ENCODE measurements at places on chromosomes 12 and 14.
A peak's percentile ranks its signal among the peaks of the same experiment; 100 is the strongest.

DNA sequence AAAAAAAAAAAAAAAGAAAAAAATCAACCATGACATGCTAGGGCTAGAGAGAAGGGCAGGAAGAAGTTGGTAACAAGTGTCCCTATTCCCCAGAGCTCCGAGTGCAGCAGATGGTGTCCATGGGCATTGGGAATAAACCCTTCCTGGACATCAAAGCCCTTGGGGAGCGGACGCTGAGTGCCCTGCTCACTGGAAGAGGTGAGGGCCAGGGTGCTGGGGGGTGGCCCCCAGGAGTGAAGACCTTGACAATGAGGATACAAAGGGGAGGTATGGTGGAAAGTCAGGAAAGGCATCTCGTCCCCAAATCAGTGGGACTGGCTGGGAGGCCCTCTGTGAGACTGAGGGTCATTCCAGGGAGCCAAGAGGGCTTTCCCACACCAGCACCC, 11.6 kb downstream of the ZNF219 start:
- DNase-seq = no peak

GRCh38 chr14:59376686-59377085, 88.5 kb downstream of the GPR135 start:
- no peak for DNase-seq

DNA sequence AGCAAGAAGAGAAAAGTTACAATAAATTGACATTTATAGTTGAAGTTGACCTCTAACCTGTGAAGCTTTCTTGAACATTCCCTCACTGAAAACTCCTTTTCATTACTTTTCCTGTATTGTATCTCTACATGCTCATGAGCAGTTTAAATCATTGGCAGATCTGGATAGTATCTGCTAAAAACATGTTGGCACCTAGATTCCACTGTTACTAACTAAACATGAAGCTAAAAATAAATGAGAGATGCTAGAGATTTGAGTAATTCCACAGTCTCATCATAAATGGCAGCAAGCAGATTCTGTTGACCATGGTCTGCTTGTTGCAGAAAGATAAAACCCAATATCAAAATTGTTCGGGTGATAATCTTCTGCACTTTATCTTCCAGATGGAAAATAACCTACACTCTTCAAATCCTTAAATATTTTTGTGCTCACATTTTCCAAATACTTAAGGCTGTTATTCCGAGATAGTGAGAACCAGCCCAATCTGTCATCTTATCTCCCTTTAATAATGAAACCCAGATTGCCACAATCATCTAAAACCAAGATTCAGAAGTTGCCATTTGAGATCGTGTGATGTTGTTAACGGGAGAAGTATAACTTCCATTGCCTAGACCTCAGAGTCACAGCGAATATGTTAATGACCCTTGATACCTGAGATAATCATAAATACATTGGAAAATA, 171.0 kb upstream of the DAAM1 start:
- DNase-seq = no peak

DNA sequence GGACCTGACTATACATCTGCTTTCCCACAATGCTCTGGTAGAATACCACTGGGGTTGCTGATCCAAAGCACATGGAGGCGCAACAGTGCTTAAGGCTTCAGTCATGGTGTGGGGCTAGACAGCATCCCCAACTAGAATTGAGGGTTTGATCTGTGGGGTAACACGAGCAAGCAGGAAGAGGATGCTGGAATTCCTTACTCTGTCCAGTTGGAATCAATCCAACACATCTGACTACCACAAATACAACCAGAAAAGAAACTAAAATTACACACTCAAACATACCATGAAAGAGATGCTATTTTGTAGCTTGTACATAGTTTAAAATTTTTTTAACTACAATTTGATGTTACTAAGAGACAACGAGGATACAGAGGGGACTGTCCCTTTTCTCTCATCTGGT, 40.4 kb upstream of the GTF2A1 start:
- no peak for DNase-seq

GRCh38 chr12:53508534-53509170, 1.4 kb upstream of the NPFF start:
- peak; percentile 93 for DNase-seq

DNA sequence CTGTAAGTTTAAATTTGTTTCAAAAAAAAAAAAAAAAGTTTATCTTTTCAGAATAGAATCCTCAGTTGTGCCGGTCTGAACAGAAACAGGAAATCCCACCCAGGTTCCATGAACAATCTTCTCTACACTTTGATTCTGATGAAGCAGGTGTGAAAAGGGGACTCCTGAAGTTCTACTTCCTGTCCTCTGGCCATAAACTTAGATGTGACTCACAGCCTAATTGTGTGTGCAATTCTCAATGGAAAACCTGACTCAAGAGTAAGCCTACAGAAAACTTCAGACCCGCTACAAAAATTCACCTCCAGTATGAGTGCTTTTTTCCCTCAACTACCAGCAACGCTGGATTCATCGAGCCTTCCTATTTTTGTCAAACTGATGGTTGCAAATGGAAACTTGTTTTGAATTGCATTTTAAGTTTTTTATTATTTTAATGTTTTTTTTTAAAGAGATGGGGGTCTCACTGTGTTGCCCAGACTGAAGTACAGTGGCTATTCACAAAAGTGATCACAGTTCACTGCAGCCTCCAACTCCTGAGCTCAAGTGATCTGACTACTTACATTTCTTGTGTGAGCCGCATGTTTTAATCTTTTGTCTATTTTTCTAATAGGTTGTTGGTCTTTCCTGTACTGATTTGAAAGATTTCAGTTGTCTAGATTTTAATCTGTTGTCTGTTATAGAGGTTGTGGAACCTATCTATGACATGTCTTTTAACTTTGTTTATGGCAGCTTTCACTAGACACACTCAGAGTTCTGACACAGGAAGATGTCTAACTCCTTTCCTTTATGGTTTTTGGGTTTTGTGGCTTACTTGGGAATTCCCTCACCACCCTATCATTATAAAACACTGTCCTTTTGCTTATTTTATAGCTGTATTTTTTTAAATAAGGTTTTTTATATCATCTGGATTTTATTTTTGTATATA, 37.6 kb downstream of the ATG14 start:
- DNase-seq = no peak
